ENCODE measurements at places on chromosomes 6 and 20.
A peak's percentile ranks its signal among the peaks of the same experiment; 100 is the strongest.

DNA sequence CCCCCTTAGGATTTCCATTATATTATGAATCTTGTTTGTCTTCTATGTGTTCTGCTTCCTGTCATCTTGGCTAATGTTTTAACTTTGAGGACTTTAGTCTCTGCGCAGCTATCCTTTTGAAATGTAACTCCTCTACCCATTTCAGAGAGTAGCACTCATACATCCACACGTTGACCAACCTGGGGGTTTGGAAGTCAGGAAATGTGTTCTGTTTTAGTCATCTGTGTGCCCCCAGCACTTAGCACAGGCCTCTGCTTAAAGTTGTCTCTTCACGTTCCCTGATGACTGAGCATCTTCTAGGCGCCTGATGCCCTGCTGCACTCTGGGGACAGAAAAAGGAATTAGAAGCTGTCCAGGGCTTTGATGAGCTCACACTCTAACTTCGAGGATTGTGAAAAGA lies 47.9 kb downstream of the HMGN3 start:
- no peak for DNase-seq

DNA sequence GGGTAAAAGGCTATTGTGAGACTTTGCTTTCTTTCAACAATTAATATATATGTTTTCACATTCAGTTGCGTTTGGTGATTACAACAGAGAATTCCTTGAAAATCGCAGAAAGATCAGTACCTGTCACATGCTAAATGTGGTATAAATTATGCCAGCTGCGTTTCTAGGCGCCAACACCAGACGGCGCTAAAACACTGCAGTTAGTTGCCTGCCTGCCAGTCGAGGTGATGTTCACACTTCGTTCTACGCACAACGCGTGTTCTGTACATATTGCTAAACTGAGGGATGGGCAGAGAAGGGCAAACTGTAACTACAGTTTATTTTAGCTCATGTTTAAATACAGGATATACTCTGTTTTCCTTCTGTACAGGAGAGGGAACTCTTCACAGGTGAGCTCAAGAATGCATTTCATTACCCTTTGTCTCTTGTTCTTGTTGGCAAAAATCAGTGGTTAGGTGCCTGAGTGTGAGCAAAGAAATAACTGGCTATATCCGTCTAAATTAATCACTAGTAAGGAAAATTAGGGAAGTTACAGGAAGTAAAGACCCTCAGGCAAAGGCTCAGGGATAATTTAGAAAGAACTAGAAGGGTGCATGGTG lies 100.1 kb upstream of the RGS17 start:
- no peak for DNase-seq

DNA sequence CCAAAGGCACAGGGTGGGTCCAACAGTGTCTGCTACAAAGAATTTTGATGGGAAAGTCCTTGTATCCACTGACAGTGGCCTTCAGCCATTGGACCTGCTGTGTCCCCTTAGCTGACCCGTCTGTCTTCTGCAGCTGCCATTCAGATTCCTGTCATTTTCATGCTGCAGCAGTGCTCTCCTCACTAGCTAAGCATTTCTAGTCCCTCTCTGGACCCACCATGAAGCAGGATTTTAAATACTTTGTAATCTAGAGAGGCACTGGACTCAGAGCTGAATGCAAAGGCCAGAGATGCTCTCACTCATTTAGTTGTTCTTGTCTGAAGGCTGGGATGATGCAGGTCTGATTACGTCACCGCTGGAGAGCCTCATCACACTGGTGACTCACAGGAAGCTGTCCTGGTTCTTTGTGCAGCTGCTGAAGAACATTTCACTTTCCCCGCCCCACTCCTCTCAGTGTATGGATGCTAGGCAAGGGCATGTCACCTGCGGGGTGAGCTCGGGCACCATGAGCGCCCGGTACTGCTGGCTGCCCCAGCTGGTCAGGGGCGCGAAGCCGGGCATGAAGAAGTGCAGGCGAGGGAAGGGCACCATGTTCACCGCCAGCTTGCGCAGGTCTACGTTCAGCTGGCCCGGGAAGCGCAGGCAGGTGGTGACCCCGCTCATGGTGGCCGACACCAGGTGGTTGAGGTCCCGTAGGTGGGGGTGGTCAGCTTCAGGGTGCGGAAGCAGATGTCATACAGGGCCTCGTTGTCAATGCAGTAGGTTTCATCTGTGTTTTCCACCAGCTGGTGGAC lies 19.4 kb upstream of the TUBB2A start:
- peak; percentile 19 for DNase-seq

DNA sequence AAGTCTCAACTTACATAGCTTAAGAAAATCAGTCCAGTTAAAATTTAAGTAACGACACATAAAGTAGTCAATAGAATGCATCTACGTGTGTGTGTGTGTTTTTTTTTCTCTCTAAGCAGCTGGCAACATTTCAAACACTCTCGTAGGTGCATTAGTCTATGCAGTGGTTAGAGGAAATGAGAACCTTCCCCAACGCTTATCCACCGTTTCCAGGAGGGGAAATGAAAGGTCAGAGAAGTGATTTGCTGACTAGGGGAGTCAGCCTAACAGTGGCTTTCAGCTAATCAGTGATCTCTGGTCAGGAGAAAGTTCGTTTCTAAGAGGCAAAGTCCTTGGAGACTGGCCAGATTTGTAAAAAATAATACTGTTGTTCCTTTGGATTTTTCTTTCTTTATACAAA lies 806.6 kb downstream of the C6orf118 start:
- no peak for DNase-seq

GRCh38 chr6:87673237-87673636 lies 28.8 kb downstream of the AKIRIN2 start:
- no peak for DNase-seq
